Subcutaneous preadipocyte (primary cell): ENCODE measurements at places on chromosomes 6 and 20. TPM values are rescaled to one million over a fixed set of nuclear protein-coding genes. Genes with fewer than 3 reads are reported as not detected.

Gene NDUFAF4
- 11.4 and 14.3 TPM in 2 replicates for total RNA-seq

Gene RAB44
- under 0.01 TPM in 1 of 2 replicates, not detected in the other for total RNA-seq

Gene CALHM6
- 0.59 and 1.5 TPM in 2 replicates for total RNA-seq

Gene ZBP1
- not detected in 2 replicates for total RNA-seq

Gene GINM1
- 37.1 and 53.6 TPM in 2 replicates for total RNA-seq

Gene HLA-DPB1
- total RNA-seq, result 1.8 and 10.2 TPM in 2 replicates

Gene SLC24A3
- under 0.01 and 0.37 TPM in 2 replicates for total RNA-seq

Gene CSTF1
- 30.5 and 36.8 TPM in 2 replicates for total RNA-seq
